ENCODE measurements at places on chromosomes 12 and 14.

DNA sequence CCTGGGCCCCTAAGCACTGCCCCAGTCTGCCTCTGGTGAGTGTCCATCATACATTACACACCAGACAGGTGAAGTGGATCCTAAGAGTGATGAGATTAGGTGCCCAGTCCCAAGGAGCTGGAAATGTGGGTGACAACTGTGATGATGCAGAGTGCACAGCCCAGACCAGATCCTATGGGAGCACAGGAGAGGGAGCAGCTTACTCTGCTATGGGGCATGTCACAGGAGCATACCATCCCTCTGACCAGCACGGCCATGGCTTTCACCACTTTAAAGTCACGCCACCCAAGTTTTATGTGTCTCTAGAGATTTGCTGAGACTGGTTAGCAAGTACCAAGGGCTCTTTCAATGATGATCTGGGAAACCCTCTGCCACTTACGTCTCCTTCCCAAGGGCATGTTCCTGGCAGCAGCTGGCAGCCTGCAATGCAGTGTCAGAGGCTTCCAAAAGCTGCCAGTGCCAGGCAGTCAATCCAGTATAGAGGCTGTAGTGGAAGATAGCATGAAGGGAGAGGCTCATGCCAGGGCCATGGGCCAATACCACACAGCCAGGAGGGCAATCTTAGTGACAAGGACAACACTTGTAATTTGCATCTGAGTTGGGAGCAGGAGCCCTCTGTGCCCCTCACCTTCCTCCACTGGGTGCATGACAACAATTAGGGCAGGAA lies 40.2 kb downstream of the STAB2 start:
- no peak for DNase-seq

DNA sequence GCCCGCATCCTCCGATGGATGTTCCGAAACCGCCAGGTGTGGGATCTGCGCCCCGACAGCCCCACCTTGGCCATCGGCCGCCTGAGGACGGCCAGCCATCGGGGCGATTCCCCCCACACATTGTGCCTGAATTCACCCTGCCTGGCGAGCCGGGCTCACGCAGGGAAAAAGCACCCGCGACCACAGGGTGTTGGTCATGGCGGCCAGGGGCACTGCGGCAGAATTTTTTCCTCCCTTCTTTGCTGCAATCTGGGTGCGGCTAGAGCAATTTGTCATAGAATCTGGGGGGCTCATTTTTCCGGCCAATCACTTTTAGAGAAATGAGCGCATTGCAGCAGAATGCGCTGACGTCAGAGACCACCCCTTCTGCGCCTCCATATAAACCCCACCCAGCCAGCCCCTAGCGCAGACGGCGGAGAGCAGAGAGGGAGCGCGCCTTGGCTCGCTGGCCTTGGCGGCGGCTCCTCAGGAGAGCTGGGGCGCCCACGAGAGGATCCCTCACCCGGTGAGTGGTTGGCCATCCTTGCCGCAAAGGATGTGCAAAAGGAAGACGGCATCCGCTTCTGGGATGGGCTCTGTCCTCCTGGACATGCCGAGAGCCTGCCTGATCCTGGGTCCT lies at the start of gene MEG3:
MEG3 (plus strand) TSS at position 406 of the 619 bp plus-strand sequence.
- no peak for DNase-seq

DNA sequence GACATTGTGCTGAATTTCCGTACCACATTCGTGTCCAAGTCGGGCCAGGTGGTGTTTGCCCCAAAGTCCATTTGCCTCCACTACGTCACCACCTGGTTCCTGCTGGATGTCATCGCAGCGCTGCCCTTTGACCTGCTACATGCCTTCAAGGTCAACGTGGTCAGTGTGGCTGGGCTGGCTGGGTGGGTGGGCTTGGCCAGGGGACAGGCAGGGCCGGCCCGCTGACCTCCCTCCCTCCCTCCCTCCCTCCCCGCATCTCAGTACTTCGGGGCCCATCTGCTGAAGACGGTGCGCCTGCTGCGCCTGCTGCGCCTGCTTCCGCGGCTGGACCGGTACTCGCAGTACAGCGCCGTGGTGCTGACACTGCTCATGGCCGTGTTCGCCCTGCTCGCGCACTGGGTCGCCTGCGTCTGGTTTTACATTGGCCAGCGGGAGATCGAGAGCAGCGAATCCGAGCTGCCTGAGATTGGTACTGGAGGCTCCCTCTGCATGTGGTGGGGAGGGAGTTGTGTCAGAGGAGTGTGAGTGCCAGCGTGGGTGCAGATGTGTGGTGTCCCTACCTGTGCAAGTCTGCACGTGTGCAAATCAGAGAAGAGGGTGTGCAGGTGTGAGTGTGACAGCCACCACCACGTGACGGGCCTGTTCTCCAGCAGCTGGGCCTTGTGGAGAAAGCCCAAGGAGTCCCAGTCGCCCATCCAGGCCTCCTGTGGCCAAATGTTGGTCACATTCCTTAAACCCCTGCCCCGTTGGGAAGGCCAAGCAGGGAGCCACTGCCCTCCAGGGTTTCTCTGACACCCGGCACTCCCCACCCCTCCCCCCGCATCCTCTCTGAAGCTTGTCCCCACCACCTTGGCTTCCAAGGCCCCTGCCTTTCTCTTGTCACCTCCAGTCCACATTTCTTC lies 5.3 kb downstream of the KCNH3 start:
- DNase-seq, result no peak

GRCh38 chr14:35043046-35043445 lies 3.0 kb upstream of the FAM177A1 start:
- DNase-seq, result no peak

GRCh38 chr12:40646911-40647310 lies 45.3 kb upstream of the CNTN1 start:
- DNase-seq, result no peak

DNA sequence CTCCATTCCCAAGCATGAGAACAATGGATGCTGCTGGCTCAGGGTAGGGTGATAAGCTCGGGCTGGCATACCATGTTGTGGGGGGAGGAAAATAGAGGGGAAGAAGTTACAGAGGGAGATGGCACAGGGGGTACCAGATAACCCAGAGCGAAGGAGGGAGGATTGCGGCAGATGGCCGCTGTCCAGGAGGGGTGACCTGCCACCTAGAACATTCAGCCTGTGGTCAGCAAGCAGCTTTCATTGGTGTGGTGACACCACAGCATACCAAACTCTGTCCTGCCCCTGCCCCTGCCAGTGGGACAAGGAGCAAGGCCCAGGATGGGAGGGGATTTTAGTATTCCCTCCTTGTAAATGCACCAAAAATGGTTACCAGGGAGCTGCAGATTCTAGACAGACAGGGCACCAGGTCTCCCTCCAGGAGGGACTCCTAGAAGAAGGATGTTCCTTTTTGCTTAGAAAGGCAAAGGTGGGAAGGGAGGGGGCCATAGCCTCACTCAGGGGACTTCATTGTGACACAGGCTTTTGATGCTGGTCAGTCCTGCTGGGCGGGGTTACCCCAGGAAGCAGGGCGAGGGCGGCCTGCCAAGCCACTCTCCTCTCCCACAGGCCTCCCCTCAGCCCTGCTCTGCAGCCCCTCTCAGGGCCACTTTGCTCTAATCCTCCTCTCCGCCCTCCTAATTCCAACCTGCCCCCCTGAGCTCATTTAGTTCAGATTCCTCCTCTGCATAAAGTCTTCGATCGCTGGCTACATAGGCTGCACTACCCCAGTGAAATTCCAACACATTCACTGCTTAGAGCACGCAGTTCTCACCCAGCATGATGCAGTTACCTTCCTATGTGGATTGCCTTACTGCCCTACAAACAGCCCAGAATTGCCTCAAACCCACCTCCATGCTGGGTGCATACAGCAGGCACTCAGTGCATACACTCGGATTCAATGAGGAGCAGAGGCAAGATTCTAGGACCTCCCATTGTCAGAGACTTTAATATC lies 36.0 kb upstream of the PLEKHG6 start:
- DNase-seq, result no peak

DNA sequence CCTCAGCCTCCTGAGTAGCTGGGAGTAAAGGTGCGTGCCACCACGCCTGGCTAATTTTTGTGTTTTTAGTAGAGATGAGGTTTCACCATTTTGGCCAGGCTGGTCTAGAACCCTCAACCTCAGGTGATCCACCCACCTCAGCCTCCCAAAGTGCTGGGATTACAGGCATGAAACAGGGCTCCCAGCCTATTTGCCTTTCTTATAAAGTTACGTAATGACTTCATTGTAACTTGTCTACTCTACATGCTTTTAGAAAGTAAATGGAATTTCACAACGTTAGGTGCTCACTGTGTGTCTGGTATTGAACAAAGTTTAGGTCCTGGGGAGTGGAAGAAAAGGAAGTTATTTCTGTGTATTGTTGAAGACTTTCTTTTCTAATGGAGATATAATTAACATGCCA lies 12.5 kb downstream of the CFAP251 start:
- DNase-seq, result no peak

DNA sequence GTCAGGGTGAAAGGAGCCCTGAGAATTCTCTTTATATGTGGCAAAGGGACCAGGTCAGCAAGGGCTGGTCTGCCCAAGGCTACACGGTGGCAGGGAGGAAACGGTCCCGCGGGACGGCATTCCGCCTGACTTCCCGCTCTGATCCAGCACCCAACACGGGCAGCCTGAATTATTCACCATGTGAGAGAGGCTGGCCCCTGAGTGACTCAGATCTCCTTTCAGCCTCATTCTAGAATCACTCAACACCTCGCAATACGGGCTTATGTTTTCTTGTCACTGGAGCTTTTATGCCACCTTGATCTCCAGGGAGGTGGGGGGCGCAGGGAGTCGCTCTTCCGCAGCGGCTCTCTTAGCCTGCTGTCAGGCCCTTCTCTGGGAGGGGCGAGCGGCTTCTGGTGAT lies 8.5 kb downstream of the LRTM2 start:
- no peak for DNase-seq

DNA sequence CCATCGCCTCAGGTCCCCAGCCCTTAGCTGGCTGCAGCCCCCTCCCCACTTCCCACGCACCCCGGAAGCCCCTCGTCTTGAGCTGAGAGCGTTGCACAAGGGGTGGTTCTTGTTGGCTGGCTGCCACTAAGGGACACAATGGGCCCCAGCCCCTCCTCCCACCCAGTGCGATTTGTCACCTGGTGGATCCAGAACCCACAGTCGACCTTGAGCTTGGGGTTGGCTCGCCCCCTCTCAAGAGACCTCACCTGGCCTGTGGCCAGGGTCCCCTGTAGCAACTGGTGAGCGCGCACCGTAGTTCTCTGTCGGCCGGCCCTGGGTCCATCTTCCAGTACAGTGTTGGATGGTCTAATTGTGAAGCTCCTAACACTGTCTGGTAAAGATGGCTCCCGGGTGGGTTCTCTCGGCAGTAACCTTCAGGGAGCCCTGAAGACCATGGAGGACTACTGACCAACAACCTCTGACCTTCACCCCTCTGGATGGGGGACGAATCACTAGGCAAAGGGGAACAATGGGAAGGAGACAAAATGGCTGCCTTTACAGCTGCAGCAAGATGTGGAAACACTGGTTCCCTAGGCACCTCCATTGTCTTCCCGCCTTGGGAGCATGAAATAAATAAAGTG lies 6.6 kb downstream of the PHB2 start:
- no peak for DNase-seq

DNA sequence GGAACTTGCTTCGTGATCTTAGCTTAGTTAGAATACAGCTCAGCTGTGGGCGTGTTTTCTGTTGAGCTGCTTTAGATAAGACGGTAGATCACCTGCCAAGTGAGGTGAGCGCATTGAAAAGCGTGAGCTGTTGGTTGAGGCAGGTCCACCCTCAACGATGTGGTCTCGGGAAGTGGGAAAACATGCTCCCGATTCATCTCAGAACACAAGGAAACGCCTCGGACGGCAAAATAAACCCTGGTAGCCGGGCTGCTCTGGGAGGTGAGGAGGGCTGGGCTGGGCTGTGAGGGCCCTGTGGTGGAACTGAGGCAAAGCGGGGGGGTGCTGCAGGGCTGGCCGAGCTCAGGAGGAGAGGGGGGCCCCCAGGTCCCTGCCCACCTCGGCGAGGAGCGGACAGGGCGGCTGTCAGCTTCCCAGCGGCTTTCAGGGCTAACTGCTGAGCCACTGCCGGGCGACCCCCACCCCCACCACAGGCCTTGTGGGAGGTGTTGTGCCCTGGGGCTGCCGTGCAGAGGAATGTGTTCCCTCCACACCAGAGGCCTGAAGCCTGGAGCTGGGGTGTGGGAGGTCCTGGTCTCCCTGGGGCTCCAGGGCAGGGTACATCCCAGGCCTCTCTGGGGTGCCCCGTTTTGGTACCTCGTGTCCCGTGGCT lies 30.7 kb downstream of the NOC4L start:
- no peak for DNase-seq

DNA sequence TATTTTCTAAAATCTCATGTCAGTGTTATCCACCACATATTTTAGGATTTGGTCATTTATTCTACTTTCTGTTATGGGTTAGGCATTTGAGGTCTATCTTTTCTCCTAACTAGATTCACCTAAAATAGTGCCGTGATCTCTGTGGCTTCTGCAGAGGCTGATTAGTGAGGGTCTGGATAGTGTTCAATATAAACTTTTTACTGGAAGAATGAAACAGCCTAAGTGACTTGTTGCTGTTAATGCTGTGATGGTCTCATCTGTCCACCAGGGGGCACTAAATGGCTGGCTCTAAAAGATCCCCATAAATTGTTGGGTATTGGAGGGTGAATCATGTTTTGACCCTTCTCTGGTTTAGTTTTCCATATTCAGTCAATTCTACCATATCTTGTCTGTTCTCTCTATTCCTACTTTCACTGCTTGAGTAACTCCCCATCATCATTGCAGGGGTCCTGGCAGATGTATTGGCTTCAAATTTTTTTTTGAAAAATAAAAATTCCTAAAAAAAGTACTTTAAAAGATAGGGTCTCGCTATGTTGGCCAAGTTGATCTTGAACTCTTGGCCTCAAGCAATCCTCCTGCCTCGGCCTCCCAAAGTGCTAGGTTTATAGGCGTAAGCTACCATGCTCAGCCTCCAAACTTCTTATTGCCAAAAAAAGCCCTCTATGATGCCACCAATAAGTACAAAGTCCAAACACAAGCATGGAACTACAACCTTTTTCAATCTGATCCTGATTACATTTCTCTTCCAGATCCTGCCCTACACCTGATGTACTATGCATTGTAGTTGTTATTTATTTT lies 6.9 kb downstream of the PABPN1 start:
- DNase-seq, result peak; percentile 78

GRCh38 chr12:11621797-11622423 lies 27.6 kb upstream of the ETV6 start:
- peak; percentile 44 for DNase-seq

- DNase-seq, result no peak
Observed at GRCh38 chr12:14113031-14113430, 131.6 kb upstream of the GRIN2B start.

GRCh38 chr12:74957231-74957630 lies 252.4 kb downstream of the KCNC2 start:
- no peak for DNase-seq

DNA sequence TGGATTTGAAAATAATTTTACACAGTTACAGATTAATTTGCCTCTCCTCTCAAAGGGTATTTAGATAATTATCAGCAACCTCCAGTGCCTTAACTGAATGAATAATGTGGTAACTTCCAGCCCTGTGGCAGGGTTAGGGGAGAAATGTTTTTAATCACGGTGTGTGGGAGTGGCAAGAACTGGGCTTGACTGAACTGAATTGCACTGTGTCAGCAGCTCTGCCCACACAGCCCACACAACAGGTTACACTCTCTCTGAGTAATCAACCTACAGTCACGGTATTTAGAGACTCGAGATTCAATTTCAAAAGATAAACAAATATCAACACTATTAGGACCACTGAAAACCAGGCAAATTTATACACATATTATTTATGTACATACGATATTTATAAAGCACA lies 198.5 kb downstream of the KCNC2 start:
- peak; percentile 15 for DNase-seq
